ENCODE measurements at places on chromosomes 13 and 19.

- no peak for DNase-seq
Measured at GRCh38 chr19:750640-751423, at the start of gene MISP. MISP (plus strand) TSS chr19:751112; CDS start chr19:756947, 5,835 bp downstream.

DNA sequence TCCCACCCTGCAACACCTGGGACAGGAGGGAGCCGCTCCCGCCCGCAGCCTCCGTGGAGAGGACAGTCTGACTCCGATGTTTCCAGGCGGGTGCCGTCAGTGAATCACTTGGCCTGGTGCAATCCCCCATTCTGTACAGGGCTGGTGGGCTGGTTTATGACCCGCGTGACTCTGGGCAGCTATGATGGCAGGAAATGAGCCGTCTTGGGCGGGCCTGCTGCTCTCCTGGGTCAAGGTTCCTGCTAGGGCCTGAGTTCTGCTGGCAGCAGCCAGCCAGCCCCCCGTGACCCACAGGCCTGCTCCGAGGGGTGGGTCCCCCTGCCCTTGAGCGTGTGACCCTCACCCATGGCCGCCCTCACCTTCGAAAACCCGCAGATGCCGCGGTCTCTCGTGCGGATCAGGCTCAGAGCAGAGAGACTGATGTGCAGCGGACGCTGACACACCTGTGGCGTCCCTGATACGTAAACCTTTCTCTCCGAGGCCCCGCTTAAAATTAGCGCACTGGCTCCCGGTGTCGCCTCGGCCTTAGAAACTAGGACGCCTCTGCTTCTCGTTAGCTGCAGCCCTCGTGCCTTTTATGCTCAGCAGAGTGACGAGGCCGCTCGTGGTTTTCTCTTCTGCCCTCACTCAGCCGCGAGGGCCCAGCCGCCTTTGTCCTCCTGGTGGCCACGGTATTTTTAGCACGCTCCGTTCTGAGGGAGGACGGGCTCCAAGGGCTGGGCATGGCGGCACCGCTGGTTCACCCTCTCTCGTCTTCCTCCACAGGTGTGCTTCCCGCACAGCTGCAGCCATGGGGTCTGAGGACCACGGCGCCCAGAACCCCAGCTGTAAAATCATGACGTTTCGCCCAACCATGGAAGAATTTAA lies 63.4 kb downstream of the KDM4B start:
- DNase-seq = no peak

DNA sequence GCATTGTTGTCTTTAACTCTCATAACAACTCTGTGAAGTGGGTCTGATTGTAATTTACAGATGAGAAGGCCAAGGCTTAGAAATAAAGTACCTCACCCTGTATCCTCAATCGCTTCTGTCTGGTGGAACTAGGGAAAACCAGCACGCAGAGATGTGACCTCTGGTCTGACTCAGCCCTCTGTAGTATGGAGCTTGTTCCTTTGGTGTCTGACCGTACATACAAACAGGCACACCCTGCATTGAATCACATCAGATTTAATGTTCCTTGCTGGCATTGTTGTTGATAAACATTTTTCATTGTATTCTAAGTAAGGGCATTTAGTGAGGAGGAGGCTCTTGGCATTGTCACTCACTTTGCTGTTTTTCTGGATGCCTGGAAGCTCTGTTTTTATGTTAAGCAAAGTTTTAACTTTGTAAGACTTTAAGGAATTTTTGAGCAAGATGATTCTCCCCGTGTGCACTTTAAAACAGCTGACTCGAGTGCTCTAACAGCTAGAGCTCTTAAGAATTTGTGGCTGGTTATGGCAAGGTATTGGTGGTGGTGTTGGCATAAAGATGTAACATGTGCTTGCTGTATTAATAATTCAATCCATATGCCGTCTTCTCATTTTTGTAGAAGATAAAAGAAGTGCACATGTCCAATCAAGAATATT lies 89.0 kb upstream of the SPATA13 start:
- DNase-seq = no peak

- DNase-seq = no peak
Measured at GRCh38 chr13:31528176-31528575, 211.2 kb upstream of the RXFP2 start.

DNA sequence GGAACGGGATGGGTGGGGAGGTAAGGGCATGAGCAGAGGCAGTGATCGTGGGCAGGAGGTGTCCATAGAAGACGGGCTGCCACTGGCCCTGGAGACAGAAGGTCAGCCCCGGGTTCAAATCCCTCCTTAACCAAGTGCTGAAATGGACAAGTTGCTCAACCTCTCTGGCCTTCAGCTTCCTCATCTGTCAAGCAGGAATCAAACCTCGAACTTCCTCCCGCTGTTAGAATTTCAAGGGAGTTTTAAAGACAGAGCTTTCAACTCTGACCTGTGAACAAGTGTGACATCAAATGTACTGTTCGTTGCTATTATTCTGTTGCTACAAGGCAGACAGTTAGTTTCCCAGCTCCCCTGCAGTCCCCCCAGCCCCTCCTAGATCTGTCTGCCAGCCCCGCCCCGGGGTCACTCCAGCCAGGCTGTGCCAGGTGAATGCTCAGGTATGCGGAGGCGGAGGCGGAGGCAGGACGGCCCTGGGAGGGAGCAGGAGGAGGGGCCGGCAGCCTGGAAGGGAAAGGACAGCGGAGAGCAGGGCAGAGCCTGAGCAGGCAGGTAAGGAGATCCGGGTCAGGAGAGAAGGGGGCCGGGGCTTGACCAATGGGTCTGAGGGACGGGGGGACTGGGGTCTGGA lies at the start of gene EPS8L1:
TSS of gene EPS8L1 (plus strand) at position 499 of the 628 bp plus-strand sequence. CDS start 576 bp downstream, outside the sequence.
- DNase-seq = no peak

GRCh38 chr13:112690283-112690929 lies 568 bp downstream of the ATP11A start:
- peak; percentile 25 for DNase-seq

- DNase-seq = no peak
Measured at GRCh38 chr13:108328848-108329247, 59.3 kb downstream of the TNFSF13B start.

GRCh38 chr19:23698711-23699520 lies 11.9 kb upstream of the ZNF675 start:
- DNase-seq = no peak

DNA sequence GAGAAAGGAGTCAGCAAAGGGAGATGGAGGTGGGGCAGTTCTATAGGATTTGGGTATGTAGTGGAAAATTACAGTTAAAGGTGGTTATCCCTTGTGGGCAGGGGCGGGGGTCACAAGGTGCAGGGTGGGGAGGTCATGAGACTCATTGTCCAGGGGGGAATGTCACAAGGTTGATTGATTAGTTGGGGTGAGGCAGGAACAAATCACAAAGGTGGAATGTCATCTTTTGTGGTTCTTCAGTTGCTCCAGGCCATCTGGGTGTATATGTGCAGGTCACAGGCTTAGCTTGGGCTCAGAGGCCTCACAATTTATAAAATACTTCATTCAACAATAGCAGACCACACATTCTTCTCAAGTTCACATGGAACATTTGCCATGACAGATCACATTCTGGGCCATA lies 109.6 kb downstream of the ATP11A start:
- DNase-seq = no peak

GRCh38 chr13:66886264-66886663 lies 343.9 kb downstream of the PCDH9 start:
- DNase-seq = no peak

DNA sequence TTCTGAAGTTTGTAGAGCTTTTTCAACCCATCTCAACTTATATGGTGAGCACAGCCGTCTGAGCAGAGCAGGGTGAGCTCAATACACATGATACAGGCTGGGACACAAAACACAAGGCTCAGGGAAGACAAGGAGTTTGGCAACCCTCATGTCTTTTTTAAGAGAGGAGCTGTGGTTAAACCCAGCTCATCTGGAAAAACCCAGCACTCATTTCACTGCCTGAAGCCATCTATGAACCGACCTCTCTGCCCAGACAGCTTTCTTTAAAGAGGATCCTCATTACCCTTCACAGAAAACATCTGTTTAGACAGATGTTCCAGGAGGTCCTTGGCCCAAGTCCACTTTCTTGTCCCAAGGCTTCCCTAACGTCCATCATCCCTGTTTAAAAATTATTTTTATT lies 170.0 kb upstream of the TSHZ3 start:
- DNase-seq = no peak

- DNase-seq = no peak
Measured at GRCh38 chr13:28478127-28478526, 16.8 kb downstream of the FLT1 start.

DNA sequence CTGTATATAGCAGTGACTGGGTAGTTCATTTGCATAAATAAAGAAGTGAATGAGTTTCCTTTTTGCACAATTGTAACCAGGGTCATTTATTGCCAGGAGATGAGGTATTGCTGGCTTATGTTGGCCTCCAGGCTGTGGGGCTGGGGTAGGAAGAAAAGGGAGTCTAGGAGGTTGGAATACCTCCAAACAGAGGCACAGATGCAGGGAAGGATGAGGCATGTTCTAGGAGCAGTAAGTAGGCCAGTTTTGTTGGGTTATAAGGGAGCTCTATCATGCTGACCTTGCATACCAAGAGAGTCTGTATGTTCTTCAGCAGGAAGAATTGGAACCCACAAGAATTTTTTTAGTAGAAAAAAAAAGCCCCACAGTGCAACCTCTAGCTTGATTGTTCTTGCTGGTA lies 17.2 kb upstream of the CYSLTR2 start:
- no peak for DNase-seq

GRCh38 chr13:44244288-44244687 lies 129.3 kb upstream of the SERP2 start:
- DNase-seq = peak; percentile 93

DNA sequence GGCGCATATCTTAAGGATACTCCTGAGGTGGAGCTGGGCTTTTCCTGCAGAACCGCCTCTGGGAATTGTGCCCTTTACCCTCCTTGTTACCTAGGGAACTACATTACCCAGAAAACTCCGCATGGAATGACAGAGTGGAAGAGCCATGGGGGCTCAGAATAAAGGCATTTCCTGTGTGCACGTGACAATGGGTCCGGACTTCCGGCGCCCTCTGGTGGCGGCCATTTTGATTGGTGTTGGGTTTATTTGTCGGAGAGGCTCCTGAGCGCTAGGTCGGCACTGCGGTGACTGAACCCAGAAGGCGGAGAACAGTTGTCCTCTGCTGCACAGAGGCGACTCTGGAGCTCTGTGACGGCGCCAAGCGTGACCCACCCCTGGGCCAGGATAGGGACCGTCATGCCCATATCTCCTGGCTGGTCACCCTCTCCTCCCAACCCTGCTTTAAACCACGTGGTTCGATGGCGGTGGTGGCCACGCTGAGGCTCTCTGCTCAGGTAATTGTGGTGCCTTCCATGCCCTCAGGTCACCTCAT lies at the start of gene ZNF587B:
TSS of gene ZNF587B (plus strand) at position 229 of the 532 bp plus-strand sequence. CDS start at position 459, 230 bp downstream.
- no peak for DNase-seq

- no peak for DNase-seq
Measured at GRCh38 chr13:24680258-24680920, at the start of gene ATP12A. ATP12A (plus strand) TSS chr13:24680408; CDS start chr13:24680744, 336 bp downstream.

DNA sequence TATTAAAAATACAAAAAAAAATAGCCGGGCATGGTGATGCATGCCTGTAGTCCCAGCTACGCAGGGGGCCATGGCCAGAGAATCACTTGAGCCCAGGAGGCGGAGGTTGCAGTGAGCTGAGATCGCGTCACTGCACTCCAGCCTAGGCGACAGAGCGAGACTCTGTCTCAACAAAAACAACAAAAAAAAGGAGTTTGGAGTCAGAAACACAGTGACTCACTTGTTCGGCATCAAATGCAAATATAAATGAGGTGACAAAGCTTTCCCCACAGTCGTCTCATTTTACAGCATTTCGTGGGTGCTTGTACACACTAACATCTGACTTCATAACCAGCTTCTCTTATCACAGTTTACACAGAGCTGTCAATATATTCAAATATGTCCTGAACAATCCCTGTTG lies 11.0 kb downstream of the ZNF665 start:
- no peak for DNase-seq

DNA sequence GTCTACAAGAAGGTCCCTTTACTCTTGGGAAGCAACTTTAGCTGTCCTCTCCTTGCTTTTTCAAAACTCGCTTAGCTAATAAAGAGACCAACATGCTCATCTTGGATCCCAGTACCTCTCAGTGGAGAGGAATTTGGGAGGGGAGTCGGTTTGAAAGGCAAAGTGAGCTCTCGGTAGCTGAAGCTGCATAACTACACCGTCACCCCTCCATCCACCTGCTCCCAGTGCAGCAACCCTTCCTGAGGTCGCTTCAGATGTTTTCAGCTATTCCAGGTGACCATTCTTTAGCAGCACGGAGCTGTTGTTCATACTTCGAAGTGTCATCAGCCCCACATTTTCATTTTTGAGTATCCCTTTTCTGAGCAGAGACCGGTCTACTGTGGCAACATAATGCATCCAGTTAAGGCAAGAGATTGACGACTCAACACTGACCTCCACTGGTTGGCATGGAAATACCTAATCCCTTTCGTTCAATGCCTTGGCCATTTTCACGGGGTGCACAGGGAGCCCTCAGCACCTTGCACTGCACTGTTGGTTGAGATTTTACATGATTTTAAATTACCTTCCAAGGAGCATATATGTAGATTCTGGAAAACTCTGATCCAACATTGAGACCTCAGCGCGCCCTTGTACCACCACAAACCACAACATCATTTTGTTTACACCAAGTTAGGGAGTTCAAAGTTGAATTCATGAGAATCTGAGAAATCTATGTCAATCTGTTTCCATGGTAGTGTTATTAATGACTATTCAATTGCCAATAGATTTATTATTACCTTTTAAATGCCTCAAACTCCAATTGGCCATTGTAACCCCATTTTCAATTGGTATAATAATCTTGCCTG lies 42.2 kb downstream of the DLEU7 start:
- peak; percentile 66 for DNase-seq

DNA sequence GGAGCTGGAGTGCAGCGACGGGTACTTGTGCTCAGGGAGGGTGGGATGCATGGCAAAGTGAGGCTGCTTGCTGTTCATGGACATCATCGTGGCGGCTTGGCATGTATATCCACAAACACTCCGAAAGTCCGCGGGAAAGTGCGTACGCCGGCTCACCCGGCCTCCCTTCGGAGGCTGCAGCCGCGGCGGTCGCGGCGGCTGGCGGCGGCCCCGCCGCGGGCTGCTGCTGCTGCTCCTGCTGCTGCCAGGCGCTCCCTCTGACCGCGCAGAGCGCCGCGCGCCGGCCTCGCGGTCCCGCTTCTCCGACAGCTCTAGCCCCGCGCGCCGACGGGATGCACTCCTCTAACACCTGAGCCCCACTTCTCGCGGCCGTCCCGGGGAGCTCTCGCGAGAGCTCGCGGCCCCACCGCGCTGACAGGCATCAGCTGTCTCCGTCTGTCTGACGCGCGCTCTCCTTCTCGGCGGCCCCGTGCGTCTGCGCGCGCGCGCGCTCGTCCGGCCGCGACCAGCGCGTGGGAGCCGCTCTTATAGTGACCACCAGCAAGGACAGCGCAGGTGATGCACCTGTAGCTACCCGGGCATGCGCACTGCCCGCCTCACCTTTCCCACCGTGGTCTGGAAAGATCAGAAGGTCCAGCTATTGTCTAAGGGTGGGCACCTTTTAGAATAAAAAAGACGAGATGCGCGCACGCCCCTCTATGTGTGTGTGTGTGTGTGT lies at the start of gene POU4F1:
TSS of gene POU4F1 (minus strand) at position 313 of the 718 bp plus-strand sequence. CDS start at position 87, 226 bp downstream.
- peak; percentile 56 for DNase-seq

- no peak for DNase-seq
Measured at GRCh38 chr13:68168448-68168847, 938.3 kb upstream of the PCDH9 start.

- DNase-seq = no peak
Measured at GRCh38 chr13:58266271-58266670, 634.7 kb downstream of the PCDH17 start.

All from COLO829 (cell line).